Daoy (cell line): ENCODE measurements at places on chromosomes 3 and 15. TPM values are rescaled to one million over a fixed set of nuclear protein-coding genes. Genes with fewer than 3 reads are reported as not detected.

Gene KNG1
- total RNA-seq: not detected in 2 replicates

Gene CFAP100
- total RNA-seq: not detected in 2 replicates

Gene BUB1B
- 90.3 and 108 TPM in 2 replicates for total RNA-seq

DNA sequence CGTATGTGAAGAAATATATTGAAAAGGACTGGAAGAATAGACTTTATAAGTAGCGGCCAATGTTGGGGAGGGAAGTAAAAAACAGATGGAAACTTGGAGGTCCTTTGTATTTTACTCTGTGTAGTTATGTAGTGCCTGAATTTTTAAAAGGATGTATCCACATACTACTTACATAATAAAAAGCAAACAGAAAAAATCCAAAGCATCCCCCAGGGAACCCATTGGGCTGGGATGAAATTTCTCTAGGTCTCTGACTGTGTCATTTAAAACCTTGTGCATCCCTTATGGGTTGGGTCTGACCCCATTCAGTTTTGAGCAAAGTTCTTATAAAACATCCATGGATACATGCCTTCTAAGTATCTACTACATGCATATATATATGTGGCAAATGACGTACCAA lies 141.1 kb downstream of the NR1D2 start:
- no peak for DNase-seq

DNA sequence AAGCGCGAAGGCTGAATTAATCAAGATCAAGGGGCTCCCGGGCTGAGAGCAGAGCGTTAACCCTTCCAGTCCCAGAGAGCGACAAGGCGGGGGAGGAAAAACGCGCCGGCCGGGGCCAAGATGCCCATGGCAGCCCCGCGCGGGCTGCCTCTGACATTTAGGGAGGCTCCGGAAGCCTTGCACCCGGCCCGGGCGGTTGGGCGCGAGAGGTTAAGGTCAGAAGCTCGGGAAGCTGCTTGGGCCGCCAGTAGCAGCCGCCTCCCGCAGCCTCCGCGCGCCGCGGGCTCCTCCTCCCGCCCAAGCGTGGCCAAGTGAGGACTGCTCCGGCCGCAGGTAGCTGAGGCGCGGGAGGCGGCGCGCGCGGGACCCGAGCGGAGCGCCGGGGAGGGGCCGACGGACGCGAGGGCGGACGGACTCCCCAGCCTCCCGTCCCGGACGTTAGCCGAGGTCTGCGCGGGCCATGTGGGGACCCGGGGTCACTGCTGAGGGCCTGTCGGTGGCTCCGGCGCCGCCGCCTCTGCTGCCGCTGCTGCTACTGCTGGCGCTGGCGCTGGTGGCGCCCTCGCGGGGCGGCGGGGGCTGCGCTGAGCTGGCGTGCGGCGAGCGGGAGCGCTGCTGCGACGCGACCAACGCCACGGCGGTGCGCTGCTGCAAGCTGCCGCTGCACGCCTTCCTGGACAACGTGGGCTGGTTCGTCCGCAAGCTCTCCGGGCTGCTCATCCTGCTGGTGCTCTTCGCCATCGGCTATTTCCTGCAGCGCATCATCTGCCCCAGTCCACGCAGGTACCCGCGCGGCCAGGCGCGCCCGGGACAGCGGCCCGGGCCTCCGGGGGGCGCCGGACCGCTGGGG lies at the start of gene C3orf80:
TSS of gene C3orf80 (plus strand) at position 247 of the 850 bp plus-strand sequence. CDS start at position 461, 214 bp downstream.
- DNase-seq: peak; percentile 78

GRCh38 chr3:51621091-51621892 lies 49.8 kb upstream of the TEX264 start:
- DNase-seq: no peak

DNA sequence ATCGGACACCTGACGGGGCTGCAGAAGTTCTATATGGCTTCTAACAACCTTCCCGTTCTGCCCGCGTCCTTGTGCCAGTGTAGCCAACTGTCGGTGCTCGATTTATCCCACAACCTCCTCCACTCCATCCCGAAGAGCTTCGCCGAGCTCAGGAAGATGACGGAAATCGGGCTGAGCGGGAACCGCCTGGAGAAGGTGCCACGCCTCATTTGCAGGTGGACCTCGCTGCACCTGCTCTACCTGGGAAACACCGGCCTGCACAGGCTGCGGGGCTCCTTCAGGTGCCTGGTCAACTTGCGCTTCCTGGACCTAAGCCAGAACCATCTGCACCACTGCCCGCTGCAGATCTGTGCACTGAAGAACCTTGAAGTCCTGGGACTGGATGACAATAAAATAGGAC lies 9.8 kb upstream of the LRRC34 start:
- DNase-seq: no peak

- DNase-seq: no peak
Observed at GRCh38 chr3:120021523-120021922, 72.7 kb downstream of the GSK3B start.

DNA sequence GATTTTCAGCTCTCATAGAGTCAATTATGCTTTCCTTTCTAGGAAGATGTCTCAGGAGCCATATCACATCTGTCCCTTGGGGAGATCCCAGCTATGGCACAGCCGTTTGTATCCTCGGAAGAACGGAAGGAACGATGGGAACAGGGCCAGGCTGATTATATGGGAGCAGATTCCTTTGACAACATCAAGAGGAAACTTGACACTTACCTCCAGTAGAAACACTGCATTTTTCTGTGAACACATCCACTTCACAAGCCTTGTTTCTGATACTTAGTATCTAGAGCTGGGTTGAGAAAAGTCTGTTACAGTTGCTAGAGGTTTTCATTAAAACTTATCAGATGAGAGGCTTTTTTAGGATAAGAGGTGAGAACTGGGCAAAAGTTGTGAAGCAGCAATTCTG lies 35.4 kb downstream of the GYG1 start:
- no peak for DNase-seq

GRCh38 chr3:169980055-169980454 lies 13.4 kb downstream of the SEC62 start:
- DNase-seq: no peak

GRCh38 chr15:25250011-25250596 lies 188.7 kb downstream of the UBE3A start:
- no peak for DNase-seq

DNA sequence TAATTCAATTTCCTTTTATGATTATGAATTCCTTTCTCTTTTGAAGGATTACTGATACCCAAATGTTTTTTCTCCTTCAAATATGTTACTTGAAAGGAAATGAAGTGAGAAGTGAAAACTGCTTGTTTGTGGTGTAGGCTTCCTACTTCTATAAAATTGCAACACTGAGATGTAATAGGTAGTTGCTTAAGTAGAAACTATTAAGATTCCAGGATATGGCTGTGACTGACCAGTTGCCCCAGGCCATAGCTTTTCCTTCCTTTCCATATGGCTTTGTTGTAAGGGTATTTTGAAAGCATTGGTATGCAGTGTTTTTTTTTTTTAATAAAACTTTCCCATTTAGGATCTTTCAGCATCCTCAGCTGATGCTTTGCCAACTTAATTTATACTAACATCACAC lies 28.5 kb downstream of the DNAJC13 start:
- DNase-seq: peak; percentile 17
